CD4-positive, alpha-beta T cell treated with Interleukin-15 for 4 hours (primary cell): ENCODE measurements at places on chromosomes 7 and 10.

GRCh38 chr10:29039677-29040189 lies 249.1 kb upstream of the LYZL1 start:
- no peak for DNase-seq

DNA sequence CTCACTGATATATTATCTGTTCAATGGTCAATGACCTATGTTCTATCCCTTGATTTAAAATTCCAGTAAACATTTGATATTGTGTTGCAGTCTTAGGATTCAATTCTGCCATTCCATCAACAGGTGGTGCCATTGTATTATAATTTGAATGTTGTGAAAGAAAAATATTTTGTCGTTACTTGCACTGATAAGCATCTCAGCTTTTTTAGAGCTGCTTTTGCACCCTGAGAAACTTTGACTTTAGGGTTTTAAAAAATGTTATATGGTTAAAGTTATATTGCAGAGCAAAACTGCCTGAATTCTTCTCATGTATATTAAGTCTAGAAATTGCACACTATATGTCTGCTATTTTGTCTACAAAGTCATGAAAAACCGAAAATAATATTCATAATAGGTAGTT lies 18.8 kb upstream of the MINDY3 start:
- peak; percentile 20 for DNase-seq

DNA sequence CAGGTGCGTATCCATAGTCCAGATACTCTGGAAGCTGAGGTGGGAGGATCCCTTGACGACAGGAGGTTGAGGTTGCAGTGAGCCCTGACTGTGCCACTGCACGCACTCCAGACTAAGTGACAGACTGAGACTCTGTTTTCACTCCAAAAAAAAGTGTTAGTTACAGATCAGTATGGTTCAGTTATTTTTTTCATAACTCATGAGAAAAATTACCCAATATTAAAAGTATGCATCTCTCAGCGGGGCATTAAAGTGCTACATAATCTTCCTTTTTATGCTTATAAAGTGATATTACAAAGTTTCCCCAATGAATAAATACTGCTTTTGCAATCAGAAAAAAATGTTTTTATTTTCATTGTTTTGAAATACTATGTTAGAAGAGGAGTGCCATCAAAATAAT lies 147.9 kb downstream of the ZNF438 start:
- DNase-seq = no peak

DNA sequence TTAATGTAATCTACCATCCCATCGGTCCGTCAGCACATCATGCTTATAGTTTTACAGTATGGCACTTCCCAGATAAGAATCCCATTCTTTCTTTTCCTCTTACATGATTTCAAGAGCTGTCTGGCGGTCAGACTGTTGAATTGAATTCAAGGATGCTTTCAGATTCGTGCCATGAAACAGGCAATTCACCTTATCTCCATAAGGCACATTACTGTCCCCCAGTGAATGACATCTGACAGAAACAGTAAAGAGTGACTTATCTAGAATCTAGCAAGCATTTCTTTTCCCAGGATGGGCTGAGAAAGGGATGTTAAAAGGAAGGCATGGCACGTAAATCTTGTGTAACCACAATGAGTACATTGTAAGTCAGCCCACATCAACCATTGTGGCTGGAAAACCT lies 61.1 kb upstream of the SEM1 start:
- no peak for DNase-seq

DNA sequence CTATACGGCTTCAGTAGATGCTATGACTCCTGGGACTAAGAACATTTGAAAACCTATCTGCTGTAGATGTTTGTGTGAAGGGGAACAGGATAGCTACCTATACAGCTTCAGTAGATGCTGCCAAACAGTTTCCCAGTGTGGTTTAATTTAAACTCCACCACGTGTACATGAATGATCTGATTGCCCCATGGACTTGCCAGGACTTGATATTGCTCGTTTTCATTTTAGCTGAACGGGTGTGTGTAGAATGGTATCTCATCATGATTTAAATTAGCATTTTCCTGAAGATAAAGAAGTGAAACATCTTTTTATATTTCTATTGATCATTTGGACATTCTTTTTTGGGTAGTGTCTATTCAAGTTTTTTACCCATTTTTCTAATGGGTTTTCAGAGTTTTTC lies 77.8 kb upstream of the PIP4K2A start:
- no peak for DNase-seq

DNA sequence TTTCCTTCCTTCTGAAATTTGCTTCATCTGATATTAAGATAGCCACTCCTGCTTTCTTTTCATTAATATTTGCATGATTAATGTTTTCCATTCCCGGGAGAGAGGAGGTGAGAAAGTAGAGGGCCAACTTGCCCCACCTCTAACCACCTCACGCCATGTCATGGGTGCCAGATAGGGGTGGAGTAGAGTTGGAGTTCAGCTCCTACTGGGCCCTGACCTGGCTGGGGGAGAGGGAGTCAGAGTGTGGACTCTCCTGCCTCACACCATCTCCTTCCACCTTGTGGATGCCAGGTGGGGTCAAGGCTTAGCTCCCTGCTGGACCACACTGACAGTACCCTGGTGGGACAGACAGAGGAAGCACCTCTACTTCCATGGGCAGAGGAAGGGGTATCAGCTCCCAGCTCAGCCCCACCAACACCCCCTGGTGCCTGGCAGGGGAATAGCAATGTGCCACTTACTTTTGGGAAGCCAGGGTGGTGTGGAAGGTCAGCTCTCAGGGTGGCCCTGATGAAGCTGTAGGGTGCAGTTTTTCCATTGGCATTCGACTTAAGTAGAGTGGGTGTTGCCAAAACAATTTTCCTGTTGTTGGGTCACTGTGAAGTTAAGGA lies 28.0 kb downstream of the CHST12 start:
- peak; percentile 43 for DNase-seq

- peak; percentile 56 for DNase-seq
Measured at GRCh38 chr10:119270762-119271366, 63.5 kb downstream of the GRK5 start.

DNA sequence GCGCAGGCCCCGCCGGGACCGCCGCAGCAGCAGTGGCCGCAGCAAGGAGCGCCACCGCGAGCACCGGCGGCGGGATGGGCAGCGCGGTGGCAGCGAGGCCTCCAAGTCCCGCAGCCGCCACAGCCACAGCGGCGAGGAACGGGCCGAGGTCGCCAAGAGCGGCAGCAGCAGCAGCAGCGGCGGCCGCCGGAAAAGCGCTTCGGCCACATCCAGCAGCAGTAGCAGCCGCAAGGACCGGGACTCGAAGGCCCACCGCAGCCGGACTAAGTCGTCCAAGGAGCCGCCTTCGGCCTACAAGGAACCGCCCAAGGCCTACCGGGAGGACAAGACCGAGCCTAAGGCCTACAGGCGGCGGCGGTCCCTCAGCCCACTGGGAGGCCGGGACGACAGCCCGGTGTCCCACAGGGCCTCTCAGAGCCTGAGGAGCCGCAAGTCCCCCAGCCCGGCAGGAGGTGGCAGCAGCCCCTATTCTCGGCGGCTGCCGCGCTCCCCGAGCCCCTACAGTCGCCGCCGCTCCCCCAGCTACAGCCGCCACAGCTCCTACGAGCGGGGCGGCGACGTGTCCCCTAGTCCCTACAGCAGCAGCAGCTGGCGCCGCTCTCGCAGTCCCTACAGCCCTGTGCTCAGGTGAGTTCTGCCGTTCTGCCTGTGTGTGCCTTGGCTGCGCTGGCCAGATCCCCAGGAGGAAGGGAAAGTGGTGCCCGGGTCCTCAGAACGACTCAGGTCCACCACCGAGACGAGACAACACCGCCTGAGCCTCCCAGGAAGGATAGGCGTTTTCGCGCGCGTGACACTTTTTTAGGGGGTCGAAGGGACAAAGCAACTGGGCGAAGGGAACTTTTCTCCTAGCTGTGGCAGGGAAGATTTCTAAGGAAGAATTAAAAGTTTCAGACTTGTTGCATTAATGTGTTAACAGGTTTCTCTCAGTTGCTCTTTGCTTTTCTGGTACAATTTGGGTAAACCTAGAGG lies 1.5 kb downstream of the CDK13 start:
- peak; percentile 66 for DNase-seq

DNA sequence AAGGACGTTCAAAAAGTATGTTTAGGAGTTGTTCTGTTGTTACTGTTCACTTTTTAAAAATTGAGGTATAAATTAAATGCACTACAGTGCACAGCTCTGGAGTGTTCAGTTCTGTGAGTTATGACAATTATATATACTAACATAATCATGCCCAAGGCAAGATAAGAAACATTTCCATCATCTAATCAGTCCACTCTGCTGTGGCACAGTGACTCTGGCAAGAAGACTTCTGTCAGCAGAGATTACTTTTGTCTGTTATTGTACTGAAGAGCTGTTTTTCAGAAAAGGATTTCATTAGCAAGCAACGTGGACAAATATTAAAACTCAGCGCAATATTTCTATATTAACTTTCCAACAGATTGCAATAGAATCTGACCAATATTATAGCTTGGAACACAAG lies 32.0 kb downstream of the ICA1 start:
- DNase-seq = no peak

DNA sequence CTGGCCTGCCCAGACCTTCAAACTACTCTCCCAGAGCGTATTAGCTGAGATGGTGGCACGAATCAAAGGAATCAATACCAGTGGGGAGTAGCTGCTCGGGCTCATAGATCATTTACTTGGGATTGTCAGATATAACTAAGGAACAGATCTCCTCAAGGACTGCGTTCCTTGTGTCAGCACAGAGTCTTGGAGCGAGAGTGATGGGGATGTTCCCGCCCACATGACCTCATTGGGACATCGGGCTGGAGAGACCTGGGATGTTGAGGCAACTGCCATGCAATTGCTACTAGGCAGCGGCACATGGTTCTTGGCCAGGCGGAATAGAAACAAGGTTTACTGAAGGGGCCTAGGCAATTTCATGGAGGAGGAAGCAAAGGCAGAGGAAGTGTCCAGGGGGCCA lies 132.6 kb downstream of the FRMD4A start:
- no peak for DNase-seq

- DNase-seq = no peak
Measured at GRCh38 chr10:49632406-49633317, 18.8 kb downstream of the CHAT start.

- no peak for DNase-seq
Measured at GRCh38 chr7:48497521-48497920, 326.3 kb downstream of the ABCA13 start.

DNA sequence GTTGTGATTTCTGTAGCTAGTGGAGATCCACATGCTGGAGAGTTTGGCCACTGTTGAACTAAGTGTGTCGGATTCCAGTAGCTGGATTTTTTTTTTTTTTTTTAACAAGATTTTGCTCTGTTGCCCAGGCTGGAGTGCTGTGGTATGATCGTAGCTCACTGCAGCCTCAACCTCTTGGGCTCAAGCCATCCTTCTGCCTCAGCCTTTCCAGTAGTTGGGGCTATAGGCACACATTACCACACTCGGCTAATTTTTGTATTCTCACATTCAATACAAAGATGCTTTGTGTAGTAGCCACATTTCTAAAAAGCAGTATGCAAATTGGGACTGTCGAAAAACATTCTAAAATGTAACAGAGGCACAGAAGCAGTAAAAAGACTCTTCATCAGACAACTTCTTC lies 63.5 kb downstream of the RABGEF1 start:
- no peak for DNase-seq

- DNase-seq = peak; percentile 45
Measured at GRCh38 chr7:100483722-100484672, at the start of gene NYAP1. NYAP1 (plus strand) TSS chr7:100483927; CDS start chr7:100485312, 1,385 bp downstream.

DNA sequence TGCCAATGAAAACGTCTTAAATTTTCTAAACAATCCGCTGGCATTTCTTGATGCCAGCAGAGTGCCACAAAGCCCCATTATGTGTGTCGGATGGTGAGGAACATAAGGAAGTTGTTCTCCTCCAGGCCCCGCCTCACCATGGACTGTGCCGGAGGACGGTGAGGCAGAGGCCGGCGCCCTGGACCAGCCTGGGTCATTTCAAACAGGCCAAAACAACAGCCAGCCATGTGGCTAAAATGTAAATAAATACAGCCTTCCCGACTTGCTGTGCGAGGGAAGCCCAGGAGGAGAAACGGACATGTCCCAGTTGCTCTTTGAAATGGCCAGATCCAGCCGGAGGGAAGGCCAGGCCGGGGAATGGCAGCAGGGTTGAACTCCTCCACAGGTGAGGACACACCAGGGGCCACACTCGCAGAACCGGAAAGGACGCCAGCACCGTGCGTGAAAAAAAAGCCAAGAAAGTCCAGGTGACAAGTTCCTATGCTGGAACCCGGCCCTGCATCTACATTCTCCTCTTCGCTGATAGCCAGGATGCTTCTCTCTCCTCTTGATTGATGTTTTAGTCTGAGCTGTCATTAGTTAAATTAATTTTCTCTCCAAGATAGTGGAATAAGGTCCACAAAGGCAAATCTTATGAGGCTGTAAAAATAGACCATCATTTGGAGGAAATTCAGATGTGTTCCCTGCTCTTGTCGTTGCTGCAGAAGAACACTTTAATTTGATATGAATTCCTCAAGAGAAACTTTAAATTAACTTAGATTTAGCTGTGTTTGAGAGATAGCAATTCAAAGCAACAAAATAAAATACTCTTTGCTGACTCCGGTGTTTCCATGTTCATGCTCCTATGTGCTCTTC lies 64.6 kb downstream of the EBF3 start:
- no peak for DNase-seq

- DNase-seq = no peak
Measured at GRCh38 chr7:92436612-92437445, 10.5 kb upstream of the GATAD1 start.

- DNase-seq = no peak
Measured at GRCh38 chr10:25455980-25456567, 281.3 kb downstream of the GPR158 start.

- no peak for DNase-seq
Measured at GRCh38 chr10:123472606-123473005, 193.5 kb upstream of the GPR26 start.

DNA sequence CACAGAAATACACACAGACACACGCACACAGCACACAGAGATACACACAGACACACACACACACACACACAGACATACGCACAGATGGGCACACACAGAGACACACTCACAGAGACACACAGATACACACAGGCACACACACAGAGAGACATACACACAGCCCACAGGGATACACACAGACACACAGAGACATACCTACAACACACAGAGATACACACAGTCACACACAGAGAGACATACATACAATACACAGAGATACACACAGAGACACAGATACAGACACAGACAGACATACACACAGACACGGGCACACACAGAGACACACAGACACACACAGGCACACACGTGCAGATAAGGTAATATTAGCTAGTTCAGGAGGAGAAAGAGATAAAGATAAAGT lies 76.9 kb downstream of the EGFR start:
- DNase-seq = no peak

- DNase-seq = no peak
Measured at GRCh38 chr7:123143252-123144006, 56.3 kb downstream of the SLC13A1 start.

- no peak for DNase-seq
Measured at GRCh38 chr10:43227911-43228782, 38.7 kb downstream of the RASGEF1A start.

GRCh38 chr10:93152136-93152535 lies 78.4 kb downstream of the CYP26A1 start:
- no peak for DNase-seq

- peak; percentile 9 for DNase-seq
Measured at GRCh38 chr7:75993689-75994387, 557 bp downstream of the TMEM120A start.
